ENCODE measurements at places on chromosomes 7 and 10.

- DNase-seq: no peak
Observed at GRCh38 chr10:85612378-85612775, 754.2 kb downstream of the GRID1 start.

DNA sequence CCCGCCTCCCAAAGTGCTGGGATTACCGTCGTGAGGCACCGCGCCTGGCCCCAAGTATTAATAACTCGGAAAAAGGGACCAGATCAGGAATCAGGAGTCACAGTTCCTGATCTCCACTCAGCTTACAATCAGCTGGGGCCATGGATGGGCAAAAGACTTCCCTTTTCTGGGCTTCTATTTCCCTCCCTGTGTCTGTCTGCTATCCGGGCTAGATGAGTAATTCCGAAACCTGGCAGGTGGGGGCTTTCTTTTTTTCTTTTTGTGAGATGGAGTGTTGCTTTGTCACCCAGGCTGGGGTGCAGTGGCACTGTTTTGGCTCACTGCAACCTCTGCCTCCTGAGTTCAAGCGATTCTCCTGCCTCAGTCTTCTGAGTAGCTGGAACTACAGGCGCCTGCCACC is 11.6 kb downstream of the RPS24 start:
- DNase-seq: no peak

- no peak for DNase-seq
Observed at GRCh38 chr10:1570416-1571051, 166.8 kb downstream of the ADARB2 start.

GRCh38 chr7:90250601-90251303 is 5.8 kb downstream of the CFAP69 start:
- DNase-seq: no peak

- no peak for DNase-seq
Observed at GRCh38 chr7:105297985-105298384, 90.7 kb downstream of the SRPK2 start.

GRCh38 chr10:3904419-3904960 is 119.5 kb upstream of the KLF6 start:
- DNase-seq: no peak

DNA sequence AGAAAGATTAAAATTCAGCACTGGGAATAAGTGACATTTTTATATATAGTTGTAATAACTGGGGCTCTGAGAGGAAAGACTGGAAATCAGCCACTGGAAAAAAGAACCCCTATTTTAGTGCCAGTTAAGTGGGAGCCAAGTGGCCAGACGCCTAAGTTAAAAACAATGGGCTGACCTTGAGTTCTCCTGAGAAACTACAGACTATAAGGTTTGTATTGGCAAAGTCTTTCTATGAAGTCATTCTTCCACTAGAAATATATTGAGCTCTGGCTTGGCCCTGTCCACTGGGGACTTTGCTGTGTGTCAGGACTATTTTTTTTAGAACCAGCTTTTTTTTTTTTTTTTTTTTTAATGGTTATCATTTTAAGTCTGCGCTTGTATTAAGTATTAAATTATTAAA is 210.6 kb upstream of the FZD8 start:
- no peak for DNase-seq

GRCh38 chr10:48309711-48310226 is 3.3 kb downstream of the MAPK8 start:
- DNase-seq: no peak

DNA sequence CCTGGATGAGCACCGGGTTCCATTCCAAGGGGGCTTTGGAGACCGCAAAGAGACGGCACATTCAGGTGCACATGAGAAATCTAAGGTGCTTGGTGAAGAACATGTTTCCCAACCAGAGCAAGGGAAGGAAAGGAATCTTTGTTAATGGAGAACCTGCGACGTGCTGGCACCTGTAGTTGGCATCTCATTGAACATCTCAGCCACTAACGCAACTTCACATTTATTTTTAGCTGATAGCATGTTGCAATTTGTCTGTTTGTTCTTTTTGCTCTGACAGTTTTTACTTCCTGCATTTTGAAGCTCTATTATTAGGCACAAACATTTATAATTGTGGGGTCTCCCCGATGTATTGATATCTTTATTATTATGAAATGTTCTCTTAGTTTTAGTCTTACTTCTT is 316.7 kb downstream of the TCERG1L start:
- DNase-seq: no peak

DNA sequence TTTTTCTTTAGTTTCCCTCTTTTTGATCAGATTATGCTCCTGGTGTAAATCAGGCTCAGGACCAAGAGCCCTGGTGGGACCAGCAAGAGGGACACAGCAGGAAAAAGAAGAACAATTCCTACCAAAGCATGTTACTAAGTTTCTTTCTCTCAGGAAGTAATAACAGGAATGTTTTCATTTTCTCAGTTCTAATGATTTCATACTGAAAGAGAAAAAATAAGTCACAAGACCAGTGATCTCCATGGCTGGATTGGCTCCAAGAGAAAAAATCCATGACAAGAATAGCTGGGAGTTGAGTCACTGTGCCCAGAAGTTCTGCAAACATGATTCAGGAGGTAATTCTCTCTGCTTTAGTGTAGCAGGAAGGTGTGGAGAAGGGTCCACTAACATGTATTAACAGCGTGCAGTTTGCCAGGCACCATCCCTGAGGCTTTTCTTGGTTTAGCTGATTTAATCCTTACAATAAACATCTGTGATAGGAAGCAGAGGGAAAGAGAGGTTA is 23.8 kb upstream of the IFIT2 start:
- no peak for DNase-seq

GRCh38 chr7:82335001-82335400 is 108.6 kb downstream of the CACNA2D1 start:
- no peak for DNase-seq

- DNase-seq: no peak
Observed at GRCh38 chr10:61640856-61641255, 21.9 kb upstream of the CABCOCO1 start.

GRCh38 chr7:40645197-40645596 is 510.4 kb downstream of the SUGCT start:
- no peak for DNase-seq

DNA sequence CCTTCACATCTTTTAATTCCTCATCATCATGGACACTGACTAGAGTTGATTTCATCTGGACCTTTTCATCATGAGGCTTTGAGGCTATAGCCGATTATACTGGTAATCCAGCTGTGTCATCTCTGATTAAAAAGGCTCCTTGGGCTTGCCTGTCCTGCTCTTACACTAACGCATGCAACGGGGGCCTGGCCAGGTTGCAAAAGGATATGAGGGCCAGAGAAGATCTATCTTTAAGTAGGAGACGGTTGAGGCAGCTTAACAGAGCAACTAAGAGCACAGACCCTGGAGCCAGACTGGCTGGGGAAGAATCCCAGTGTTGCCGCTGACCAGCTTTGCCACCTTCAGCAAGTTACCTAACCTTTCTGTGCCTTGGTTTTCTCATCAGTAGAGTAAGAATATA is 211.5 kb downstream of the PTEN start:
- no peak for DNase-seq

DNA sequence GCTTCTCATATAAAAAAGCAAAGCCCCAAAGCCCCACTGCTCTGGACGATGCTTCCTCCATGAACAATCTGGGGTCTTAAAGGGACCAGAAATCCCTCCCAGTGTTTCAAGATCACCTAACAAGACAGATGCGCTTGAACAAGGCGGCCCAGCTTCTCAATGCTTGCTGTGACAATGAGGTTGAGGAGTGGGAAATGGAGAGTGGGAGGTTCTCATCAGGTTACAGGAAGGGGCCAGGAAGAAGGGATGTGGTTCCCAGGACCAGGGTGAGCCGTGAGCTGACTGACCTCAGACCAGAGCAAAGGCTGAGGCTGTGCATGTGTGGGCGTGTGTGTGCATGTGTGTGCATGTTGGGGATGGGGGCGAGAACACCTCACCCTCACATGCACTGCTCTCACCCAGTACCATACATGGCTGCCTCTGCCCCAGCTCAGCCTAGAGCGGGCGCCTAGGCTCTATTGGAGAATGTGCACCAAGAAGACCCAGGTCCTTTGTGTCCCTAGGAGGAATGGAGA is 220.8 kb upstream of the GPR26 start:
- no peak for DNase-seq

- DNase-seq: no peak
Observed at GRCh38 chr7:44056681-44057080, 8.7 kb downstream of the PGAM2 start.

GRCh38 chr10:24756283-24756682 is 32.6 kb upstream of the ARHGAP21 start:
- DNase-seq: no peak

DNA sequence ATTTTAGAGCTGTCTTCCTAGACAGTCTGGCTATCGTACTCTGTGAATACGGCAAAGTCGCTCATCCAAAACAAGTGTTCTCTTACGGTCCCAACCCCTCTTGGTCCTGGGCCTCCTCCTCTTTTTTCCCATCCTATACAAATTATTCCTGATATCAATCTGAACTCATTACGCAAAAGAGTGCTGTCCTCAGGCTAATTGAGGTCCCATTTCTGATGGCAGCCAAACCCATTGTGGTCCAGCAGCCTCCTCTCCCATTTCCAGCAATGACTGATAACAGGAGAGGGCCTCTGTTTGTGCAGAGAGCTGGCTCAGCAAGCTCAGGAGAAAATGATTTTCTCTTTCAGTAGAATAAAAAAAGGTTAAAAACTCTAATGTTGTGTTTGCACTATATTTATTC is 203.4 kb upstream of the GHITM start:
- no peak for DNase-seq

Data from cortex of kidney (tissue), 1 donor.